T-helper 1 cell (primary cell): ENCODE measurements at places on chromosomes 5 and 9.

GRCh38 chr5:128671943-128672342 lies 133.9 kb upstream of the FBN2 start:
- no peak for DNase-seq

DNA sequence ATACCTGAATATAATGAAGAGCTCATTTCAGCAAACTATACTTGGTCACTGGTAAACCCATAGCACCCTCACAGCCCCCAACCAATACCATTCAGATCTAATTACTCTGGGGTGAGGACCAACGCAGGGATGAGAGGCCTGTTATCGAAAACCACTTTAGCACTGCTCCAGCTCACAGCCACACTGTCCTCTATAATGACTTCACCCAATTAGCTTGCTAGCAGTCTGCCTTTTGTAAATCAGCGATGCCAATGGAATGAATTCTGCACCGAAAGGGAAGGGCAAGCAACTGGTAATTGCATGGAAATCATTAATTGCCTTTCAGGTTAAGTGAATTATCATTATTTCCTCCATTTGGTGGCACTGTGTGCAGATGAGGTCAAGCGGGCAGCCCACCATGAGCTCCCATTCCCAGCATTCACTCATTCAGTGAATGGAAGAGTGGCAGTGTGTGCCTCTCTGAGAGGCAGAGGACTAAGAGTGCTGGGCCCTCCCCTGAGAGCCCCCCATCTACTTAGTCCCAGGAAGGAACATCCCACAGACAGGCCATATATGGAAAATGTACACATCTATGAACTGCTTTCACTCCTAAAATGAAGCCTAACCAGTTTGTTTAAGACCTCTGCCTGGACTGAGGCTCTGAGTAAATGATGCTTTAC lies 262.1 kb downstream of the SPOCK1 start:
- DNase-seq = no peak

DNA sequence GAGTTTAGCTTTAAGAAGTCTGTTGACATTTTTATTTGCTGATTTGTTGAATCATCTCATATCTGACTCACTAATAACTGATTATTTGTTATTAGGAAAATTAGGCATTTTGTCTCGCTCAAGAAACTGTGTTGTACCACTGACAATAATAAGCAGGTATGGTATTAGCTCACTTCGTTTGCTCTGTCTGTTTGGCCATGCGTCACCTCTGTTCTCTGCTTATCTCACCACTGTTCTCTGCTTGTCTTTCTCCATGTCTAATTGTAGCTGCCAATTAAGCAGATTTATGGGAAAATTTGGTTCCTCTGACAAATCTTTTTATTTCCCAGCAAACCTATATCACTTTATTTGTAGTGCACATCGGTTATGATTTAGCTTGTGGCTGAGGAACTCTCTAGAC lies 138.9 kb downstream of the WDR41 start:
- no peak for DNase-seq

DNA sequence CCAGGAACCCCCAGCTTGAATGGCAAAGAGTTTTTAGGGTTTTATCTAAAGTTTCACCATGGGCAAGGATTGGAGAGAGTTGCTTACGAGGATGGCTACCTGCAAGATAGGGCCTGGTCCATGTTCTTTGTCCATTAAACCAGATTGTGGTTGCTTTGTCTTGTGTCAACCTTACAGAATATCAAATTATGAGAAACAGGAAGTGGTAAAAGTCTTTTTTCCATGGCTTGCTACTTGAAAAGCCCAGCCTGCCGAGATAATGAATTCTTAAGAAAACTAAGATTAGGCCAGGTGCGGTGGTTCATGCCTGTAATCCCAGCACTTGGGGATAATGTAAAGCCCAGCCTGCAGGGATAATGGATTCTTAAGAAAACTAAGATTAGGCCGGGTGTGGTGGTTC lies 24.4 kb downstream of the ZNF474 start:
- no peak for DNase-seq

GRCh38 chr5:154967421-154968024 lies 26.6 kb downstream of the MRPL22 start:
- no peak for DNase-seq

DNA sequence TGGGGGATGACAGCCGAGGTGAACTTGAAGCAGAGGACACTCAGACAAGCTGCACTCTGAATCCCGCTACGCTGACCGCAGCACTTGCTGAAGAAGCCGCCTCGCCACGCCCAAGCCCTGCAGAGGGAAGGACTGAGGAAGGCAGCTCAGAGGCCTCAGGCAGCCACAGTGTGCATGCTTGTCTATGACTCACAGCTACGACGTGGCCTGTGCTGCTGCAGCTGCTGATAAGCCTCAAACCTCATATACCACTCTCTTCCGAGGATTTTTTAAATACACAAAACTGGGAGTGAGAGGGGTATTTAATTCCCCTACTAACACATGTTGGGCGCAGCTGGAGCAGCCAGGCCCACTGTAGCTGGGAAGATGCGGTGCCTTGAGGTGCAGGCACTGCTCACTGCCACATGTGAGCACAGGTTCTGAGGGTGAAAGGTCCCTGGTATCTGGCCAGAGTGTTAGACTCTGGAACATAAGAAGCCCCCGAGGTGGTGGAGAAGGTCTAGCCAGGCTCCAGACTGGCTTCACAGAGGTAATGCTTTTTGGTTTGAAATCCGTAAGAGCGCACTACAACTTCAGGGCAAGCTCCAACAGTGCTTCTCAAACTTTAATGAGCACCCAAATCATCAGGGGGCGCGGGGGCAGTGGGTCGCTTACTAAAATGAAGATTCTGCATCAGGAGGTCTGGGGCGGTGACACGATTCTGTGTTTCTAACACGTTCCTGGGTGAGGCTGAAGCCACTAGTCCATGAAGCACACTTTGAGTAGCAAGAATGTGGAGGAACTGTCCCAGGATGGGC lies 196.8 kb downstream of the AUH start:
- DNase-seq = no peak

DNA sequence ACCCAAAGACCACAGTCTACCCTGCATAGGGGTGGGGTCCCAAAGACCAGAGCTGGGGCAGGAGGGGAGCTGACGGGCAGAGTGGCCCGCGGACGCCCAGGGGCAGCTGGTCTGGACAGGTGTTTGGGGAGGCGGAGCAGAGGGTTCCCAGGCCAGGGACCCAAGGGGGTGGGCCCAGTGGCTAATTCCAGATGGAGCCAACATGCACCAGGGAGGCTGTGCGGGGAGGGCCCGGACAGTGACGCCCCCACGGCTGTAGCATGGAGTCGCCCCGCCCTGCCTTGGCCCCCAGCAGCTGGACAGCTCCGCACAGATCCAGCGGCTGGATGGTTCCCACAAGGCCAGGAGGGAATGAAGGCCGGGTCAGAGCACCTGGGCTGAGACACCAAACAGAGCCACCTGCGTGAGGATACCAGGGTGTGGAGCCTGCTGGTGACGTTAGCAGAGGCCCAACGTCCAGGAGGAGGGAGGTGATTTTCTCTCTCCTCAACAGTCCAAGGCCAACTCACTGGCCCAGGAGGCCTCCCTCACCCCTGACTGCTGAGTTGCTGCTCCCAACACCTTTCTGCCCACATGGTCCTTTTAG lies 55.3 kb upstream of the EGFL7 start:
- DNase-seq = no peak

- DNase-seq = no peak
These were observed 53.0 kb downstream of the EXOSC2 start for GRCh38 chr9:130746434-130747212.

GRCh38 chr5:67052034-67052433 lies 144.6 kb downstream of the CD180 start:
- DNase-seq = no peak

- no peak for DNase-seq
These were observed 104.2 kb upstream of the HMHB1 start for GRCh38 chr5:143707806-143708205.

DNA sequence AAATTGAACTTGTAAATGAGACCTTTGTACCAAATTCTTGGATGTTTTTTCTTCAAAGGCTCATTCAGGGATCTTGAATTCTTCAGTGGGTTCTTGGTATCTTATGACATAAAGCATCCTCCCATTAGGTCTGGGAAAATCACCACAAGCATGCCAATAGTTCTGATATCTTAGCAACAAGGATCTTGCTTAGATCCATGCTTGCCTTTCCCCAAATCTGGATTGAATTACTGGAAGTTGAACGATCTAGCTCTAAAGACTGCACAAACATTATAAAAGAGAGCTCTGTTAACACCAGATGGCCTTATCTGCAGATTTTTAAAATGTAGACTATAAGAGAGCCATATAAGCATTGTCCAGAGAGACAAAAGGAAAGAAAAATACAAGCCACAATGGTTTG lies 266.3 kb downstream of the RAB3C start:
- DNase-seq = no peak

- no peak for DNase-seq
These were observed 601.5 kb downstream of the ACTL7B start for GRCh38 chr9:108254236-108254635.

DNA sequence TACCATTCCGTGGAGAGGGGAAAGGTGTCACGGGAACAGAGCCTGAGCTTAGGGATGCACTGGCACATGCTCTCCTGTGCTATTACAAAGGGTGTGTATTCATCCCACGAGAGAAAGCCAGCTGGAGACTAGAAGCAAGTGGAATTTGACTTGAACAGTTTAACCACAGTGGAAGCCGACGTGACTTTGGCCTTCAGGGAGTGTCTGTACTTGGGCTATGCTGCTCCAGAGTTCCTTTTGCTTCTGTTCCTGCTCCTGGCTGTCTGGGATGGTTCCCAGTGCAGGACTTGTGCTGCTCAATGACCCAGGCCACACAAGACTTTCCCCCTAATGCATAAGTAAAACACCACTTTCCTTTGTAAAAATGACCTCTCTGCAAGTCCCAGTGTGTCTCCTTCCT lies 7.9 kb upstream of the NFIL3 start:
- no peak for DNase-seq

DNA sequence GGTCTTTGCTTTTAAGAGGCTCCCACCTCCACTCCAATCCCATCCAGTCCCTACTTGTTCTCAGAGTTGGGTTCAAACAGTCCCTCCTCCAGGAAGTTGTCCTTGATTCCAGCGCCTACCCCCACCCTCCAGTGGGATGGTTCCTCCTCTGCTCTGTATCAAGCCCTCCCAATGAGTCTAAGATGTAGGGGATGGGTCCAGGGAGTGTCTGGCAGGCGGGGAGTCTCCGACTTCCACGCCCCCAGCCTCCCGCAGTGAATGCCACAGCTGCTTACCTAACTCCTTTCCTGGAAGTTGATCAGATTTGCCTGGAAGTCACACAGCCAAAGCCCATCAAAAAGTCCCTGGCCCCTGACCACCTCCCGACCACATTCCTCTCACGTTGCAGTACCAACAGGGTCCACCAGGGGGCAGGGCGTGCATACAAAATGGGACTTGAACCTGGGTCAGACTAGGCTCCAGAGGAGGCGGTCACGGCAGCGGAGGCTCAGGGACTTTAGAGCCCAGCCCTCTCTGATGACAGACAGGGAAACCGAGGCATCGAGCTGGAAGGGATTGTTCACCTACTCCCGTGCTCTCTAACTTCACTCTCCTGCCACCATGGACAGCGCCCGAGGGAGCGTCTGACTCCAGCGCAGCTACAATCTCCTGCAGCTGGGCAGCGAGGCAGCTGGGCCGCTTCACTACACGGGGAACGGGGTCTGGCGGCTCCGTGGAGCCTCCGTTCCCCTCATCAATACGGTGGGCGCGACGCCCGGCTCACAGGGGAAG lies 25.0 kb upstream of the TDRD7 start:
- peak; percentile 49 for DNase-seq

DNA sequence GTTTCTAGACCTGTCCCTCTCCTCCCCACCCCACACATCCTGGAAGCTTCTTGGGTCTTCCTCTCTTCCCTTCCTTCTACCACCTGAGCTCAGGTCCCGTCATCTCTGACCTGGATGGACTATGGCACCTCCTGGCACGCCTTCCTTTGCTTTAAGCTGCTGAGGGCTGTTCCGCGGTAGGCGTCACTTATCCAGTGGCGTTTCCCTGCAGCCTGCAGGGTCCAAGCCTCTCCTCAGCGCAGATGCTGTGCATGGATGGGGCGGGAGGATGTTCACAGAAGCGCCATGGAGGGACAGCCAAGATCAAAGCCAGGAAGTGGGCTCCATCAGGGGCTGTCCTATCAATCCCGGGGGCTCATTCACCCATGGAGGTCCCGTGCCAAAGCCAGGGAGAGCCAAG lies 23.8 kb upstream of the CNOT6 start:
- no peak for DNase-seq

GRCh38 chr9:103819936-103820335 lies 274.2 kb upstream of the SMC2 start:
- DNase-seq = no peak

DNA sequence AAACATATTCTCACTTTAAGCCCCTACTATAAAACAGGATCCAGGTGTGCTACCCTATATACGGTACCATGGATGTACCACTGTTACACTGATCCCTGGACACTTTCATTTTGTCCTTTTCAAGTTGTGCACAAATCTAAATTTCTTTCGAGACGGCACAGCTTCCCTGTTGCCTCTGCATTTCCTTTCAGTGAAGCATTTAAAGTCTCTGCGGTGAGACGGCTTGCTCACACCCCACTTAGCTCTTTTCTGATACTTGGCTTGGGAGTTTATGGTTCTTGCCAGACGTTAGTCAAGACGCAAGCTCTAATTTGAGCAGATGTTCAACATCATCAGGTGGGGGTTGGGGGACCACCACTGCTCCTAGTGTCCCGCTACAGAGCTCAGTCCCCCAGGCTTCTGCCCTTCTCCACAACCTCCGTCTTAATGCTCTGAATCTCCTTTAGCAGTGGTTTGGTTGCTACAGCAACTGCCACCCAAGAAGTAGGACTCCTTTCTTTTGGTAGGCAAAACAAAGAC lies 15.8 kb downstream of the F2RL2 start:
- DNase-seq = no peak

DNA sequence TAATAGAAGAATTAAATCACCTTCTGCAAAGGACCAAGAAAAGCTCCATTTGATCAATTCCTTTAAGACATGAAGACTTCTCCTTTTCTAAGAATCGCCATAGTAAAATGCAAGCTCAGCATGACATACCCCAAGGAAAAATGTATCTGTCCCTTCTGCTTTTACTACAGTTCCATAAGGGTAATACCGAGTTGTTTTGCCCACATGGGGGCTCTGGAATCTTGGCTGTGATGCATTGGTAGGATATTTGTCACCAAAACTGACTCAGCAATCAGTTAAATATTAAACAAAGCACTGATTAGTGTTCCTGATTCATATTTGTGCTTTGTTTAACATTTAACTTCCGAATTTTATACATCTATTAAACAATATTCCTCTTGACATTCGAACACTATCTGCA lies 24.3 kb upstream of the KCNIP1 start:
- DNase-seq = no peak

- no peak for DNase-seq
These were observed 13.1 kb upstream of the SLC12A7 start for GRCh38 chr5:1125030-1125357.

- no peak for DNase-seq
These were observed 186.1 kb downstream of the FSTL4 start for GRCh38 chr5:133426264-133426663.
